Activated T-cell treated with anti-CD3 and anti-CD28 coated beads, Interleukin-2, amount 50 U/mL, for 72 hours (primary cell): ENCODE measurements at places on chromosomes 3 and 15.
A peak's percentile ranks its signal among the peaks of the same experiment; 100 is the strongest.

DNA sequence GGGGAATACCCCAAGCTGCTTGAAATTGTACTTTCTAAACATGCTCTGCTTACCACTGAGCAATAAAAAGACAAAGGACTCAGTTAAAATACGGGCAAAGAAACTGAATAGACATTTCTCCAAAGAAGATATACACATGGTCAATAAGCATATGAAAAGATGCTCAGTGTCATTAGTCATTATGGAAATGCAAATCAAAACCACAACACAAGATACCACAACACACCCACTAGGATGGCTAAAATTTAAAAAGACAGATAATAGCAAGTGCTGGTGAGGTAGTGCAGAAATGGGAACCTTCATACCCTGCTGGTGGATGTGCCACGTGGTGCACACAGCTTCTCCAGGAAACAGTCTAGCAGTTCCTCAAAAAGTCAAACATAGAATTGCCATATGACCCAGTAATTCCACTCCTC is 21.3 kb downstream of the LRIG1 start:
- peaks cover 71% of the 10 kb centered on the region for H3K4me1 ChIP-seq
- peak overlapping the region; percentile 90 for H3K27ac ChIP-seq
- H3K4me3 ChIP-seq = peak overlapping the region; percentile 89
- no peak for DNase-seq
- H3K36me3 ChIP-seq = peaks cover 7% of the 10 kb centered on the region

DNA sequence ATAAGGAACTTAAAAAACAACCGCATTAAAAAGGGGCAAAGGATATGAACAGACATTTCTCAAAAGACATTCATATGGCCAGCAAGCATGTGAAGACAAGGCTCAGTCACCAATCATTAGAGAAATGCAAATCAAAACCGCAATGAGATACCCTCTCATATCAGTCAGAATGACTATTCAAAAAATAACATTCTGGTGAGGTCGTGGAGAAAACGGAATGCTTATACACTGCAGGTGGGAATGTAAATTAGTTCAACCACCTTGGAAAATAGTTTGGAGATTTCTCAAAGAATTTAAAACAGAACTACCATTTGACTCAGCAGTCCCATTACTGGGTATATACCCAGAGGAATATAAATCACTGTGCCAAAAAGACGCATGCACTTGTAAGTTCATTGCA is 496.6 kb upstream of the SGO1 start:
- H3K36me3 ChIP-seq = no peaks in the 10 kb centered on the region
- no peaks in the 10 kb centered on the region for H3K4me1 ChIP-seq
- H3K27me3 ChIP-seq = no peaks in the 10 kb centered on the region
- DNase-seq = no peak
- H3K4me3 ChIP-seq = no peak overlapping the region

DNA sequence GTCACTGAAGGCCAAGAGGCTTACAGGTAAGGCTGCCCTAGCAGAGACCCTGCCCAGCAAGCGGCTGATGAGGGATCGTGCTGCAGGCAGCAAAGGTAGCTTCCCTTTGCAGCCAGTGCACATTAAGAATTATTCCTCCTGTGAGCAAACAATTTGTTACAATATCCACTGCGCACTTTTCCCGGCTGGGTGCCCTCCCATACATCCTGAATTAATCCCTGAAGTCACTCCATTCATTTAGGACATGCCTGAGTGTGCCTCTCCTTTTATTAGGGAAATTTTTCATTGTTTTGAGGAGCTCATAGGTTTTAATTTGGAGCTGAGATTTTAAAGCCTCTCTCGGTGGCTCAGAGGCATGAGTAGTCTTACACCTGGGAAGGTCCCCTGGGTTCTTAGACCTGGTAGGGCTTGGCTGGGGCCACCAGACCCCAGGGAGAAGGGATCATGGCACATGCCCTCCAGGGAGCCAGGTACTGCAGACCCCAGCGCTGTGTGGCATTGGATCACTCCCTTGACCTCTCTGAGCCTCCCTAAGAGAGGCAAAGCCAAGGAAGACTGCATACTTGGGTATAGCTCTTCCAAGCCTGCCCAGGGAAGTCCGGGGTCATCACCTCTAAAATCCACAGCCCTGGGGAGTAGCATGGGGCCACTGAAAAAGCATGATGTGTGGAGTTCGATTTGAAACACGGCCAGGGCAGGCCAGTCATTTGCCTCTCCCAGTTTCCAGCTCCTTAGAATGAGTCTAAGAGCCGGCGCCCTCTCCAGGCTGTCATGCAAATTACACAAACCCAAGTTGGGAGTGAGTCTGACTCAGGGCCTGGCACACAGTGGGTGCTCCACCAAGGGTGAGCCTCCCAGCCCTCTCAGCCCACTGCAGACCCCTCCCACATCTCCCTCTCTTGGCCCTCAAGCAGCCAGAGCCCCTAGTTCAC is 151.9 kb upstream of the LINGO1 start:
- H3K27me3 ChIP-seq = peaks cover 6% of the 10 kb centered on the region
- no peak overlapping the region for H3K27ac ChIP-seq

- no peaks in the 10 kb centered on the region for H3K36me3 ChIP-seq
- no peaks in the 10 kb centered on the region for H3K27me3 ChIP-seq
- H3K4me1 ChIP-seq = no peaks in the 10 kb centered on the region
- no peak for DNase-seq
- H3K4me3 ChIP-seq = no peak overlapping the region
Measured at GRCh38 chr3:36367912-36368573, 12.3 kb upstream of the STAC start.

DNA sequence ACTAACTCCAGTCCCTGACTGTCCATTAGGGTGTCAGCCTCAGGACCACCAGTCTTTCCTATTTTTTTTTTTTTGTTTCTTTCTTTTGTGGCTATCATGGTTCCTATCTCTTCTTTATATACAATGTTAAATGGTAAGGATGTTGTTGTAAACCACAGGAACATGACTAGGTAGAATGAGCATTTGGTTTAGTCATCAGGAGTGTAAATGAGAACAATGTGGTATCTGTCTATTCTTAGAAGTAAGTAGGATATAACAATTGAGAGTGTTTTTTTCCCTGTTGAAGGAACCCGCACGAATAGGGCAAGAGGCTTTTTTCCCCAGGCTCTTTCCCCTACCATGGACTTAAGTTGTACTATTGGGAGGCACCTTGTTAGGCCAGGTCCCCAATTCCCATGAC is 880.3 kb upstream of the GBE1 start:
- no peaks in the 10 kb centered on the region for H3K36me3 ChIP-seq
- no peaks in the 10 kb centered on the region for H3K4me1 ChIP-seq
- H3K4me3 ChIP-seq = no peak overlapping the region
- DNase-seq = no peak
- H3K27ac ChIP-seq = no peak overlapping the region
- no peaks in the 10 kb centered on the region for H3K27me3 ChIP-seq

- DNase-seq = no peak
- peaks cover 20% of the 10 kb centered on the region for H3K36me3 ChIP-seq
- H3K27ac ChIP-seq = no peak overlapping the region
- no peaks in the 10 kb centered on the region for H3K27me3 ChIP-seq
- no peaks in the 10 kb centered on the region for H3K4me1 ChIP-seq
- no peak overlapping the region for H3K4me3 ChIP-seq
Measured at GRCh38 chr3:44835684-44836083, 26.0 kb upstream of the TMEM42 start.

DNA sequence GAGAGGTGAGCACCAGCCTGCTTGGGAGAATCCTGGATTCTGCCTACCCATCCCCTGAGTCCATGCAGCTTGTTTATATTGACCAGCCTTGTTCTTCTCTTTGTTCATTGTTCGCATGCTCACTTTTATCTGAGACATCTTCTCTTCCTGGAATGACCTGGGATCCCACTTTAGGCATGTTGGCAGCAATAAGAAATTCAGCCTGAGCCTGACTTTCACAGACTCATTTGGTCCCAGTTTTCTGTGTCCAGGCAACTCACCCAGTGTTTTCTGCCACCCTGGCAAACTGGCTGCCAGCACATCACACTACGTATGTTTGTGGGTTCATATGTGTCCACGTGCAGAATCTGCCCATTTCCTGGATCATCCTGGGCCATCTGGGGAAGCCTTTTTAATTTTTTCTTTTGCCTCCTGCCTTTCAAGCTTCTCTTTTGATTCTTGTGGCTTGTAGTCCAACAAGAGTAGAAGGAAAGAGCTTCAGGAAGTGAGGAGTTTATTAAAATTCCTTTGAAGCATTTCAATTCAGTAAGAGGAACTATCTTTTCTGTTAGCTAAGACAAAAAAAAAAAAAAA is 199.9 kb downstream of the FNDC3B start:
- H3K27ac ChIP-seq = no peak overlapping the region
- H3K4me3 ChIP-seq = no peak overlapping the region
- no peak for DNase-seq
- H3K4me1 ChIP-seq = no peaks in the 10 kb centered on the region
- H3K27me3 ChIP-seq = no peaks in the 10 kb centered on the region

- no peak for DNase-seq
- no peak overlapping the region for H3K27ac ChIP-seq
- no peaks in the 10 kb centered on the region for H3K4me1 ChIP-seq
- H3K36me3 ChIP-seq = no peaks in the 10 kb centered on the region
Measured at GRCh38 chr15:48046813-48047438, 73.9 kb upstream of the SLC24A5 start.
